ENCODE measurements at places on chromosomes 13 and 19. TPM values are rescaled to one million over a fixed set of nuclear protein-coding genes. Genes with fewer than 3 reads are reported as not detected.

DNA sequence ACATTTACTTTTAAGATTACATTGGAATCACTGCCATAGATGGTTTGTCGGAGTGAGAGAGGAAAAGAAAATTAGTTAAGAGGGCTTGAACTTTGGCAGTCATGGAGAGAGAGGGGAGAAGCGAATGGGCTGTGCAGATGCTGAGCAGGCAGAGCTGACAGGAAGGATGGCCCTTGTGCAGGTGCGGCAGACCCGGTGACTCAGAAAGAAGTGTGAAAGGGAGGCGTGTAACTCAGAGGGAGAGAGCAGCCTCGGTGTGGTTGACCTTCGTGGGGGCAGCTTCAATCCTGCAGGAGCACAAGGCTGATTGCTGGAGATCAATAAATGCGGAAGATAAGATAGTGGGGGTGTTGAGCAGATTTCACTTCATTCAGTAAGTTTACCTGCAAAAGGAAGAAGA is 76.9 kb downstream of the TNFSF13B start:
- DNase-seq = no peak

DNA sequence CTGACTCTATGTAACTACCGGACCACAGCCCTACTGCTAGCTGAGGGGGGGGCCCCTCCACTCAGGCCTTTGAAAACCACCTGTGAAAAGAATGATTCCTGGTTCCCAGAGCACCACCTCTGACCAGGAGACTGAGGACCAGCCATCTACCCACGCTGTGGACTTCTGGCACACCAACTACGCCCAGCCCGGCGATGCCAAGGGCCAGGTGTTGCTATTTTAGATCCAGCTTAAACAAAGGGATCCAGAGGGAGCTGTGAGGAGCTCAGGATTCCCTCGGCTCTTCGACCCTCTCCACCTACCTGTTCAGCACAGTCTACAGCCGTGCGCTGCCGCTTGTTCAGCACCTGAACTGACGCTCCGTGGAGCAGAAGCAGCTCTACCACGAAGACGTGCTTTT is 23.0 kb downstream of the PDCD5 start:
- no peak for DNase-seq

- no peak for DNase-seq
Observed at GRCh38 chr19:11964496-11964857, 363 bp upstream of the ZNF763 start.

- no peak for DNase-seq
Observed at GRCh38 chr19:40163541-40164129, 27.6 kb upstream of the MAP3K10 start.

Gene ATP4B
- not detected for total RNA-seq

All from progenitor cell of endocrine pancreas (in vitro differentiated cells).